ENCODE measurements at places on chromosomes 2 and 18.

DNA sequence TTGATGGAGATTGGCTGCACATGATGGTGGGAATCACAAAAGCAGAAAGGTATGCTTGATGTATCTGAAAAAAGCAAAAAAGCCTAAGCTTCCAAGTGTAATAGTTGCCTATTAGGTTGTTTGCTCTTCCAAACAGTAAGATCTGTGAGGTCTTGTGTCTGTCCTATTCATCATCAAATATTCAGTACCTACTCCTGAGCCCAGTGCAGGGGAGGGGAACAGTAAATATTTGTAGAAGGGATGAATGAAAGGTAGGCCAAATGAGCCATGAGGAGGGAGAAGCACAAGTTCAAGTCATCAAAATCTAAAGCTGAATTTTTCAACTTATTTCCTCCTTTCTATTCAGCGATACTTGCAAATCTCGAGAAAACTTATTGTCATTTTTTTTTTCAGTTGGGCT is 153.2 kb upstream of the ETAA1 start:
- no peak for DNase-seq

- no peak for DNase-seq
These were observed 199.8 kb downstream of the KCNE4 start for GRCh38 chr2:223251656-223252229.

DNA sequence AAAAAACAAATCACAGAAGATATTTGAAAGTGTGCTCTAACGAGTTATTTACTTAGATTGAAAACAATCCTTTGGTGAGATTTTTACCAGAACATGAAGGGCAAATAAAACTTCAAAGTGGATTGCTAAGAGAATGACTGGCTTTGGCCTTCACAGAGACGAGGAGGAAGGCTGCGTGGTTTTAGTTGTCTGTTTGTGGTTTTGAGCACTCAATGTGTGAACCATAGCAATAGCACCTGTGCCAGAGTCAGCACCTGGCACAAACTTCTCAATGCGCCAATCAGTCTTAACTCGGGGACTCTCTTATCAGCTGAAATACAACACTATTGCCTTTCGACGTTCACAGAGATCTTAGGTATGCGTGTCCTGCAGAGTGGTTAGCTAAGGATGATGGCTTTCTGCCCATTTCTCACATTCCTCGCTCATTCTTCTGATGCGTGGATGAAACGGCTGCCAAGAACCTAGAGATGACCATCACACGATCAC is 70.0 kb downstream of the MBP start:
- peak; percentile 59 for DNase-seq

GRCh38 chr2:96502891-96503636 is 2.1 kb downstream of the NEURL3 start:
- DNase-seq, result no peak

DNA sequence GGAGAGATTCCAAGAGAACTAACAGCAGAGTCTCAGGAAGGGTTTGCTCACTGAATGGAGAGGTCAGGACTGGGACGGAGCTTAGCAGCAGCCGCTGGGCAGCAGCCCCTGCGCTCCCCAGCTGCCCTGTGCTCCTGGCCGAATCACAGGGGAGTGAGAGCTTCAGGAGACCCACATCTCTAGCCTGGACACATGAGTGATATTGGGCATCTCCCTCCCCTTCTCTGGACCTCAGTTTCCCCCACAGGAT is 511 bp downstream of the MATN3 start:
- DNase-seq, result no peak
